ENCODE measurements at places on chromosomes 12 and 14.

DNA sequence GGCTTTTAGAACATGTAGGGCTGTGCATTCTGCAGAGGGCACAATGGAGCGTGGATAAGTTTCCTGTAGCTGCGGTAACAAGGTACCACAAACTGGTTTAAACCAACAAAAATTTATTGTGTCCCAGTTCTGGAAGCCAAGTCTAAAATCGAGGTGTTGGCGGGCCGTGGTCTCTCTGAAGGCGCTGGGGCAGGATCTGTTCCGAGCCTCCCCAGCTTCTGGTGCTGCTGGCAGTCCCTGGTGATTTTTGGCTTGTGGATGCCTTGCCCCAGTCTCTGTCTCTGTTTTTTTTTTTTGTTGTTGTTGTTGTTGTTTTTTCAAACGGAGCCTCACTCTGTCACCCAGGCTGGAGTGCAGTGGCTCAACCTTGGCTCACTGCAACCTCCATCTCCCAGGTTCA lies 77.5 kb downstream of the ACACB start:
- no peak for DNase-seq

DNA sequence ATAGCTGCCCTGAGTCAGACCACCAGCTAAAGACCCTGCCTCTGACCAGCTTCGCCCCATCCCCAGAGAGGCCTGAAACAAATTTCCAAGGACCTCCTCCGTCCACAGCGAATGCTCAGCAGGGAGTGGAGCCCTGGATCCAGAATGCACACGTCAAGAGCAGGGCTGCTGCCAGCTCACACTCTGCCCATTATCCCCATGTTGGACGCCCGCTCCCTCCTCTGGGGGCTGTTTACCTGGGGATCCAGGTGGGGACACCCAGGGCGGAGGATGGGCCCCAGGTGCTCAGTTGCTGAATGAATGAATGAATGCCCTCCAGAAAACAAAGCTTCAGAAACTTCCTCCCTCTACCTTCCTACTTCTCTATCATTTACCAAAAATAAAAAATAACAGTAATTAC lies 18.1 kb downstream of the BCL11B start:
- DNase-seq: no peak

- DNase-seq: no peak
Measured at GRCh38 chr14:86055512-86056075, 525.6 kb downstream of the FLRT2 start.

- DNase-seq: no peak
Measured at GRCh38 chr12:71702590-71702989, 16.7 kb downstream of the TMEM19 start.

DNA sequence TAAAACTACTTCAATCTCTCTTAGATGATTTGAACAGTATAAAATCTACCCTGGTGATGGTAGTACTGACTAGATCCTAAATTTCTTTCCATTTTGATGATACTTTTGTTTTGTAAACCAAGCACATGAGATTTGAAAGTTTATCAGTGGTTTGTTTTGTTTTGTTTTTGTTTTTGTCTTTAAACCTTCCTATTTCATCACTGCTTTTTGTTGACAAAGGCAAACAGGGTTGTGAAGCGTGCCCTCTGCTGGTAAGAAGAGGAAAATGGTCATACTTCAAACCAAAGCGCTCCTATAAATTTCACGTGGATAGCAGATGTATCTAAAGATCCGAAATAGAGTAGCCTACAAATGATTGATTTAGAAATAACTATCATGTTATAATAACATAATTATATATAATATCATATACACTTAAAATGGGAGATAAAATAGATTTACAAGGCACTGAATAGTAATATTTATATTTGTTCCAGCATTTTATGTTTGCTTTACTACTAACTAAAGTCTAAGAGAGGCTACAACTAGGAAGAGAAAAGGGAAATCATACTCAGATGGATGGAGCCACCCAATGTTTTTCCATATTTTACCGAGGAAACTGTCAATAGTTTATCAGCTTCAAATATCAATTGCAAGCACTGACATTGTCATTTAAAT lies 254.0 kb upstream of the USP15 start:
- DNase-seq: no peak

DNA sequence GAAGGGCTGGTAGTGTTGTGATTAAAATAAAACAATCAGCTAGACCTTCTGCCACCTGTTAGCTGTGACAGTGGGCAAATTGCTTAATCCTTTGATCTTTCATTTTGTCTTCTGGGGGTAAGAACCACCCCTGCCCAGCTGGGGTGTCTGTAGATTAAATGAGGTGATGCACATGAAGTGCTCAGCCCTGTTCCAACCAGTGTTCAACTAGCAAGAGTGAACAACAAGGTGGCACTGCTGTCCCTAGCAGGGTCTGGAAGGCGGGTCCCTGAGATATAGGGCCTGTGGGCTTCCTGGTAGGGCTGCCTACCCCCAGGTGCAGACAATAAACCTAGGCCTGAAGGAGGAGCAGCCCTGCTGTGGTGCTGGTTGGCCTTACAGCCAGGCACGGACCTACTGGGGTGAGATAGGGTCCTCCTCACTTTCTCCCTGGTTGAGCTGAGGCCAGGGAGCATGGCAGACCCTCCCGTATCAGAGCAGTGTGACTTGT lies 60.6 kb downstream of the ARL6IP4 start:
- DNase-seq: no peak

DNA sequence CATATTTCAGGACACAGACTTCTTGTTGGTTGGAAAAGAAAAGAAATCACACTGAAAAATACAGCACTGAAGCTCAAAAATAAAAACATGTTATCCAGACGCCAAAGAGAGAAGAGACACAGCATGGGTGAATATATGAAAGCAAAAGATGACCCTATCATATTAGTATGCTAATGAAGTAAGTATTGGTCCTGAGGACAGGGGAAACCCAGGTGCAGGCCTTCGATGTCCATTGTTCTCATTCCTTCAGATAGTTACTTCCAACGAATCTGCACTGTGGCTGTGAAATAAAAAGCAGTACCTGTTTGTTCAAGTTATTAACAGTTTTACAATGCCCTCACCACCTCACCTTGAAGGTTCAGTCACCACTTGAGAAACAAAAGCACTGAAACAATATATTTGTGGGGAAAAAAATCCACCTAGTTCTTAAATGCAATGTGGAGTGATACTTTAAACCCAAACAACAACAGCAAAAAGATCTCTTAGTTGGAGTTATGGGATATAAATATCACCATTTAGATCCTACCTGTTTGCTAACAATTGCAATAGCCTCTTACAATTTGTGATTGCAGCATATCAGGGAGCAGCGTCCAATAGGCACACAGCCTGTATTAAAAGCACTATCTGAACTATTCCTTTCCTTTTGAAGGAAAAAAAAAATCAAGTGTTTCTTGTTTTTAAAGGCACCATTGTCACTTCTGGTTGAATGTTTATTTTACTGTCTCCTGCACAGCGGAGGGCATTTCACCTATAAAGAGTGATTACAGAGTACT lies 188.1 kb downstream of the BCAT1 start:
- no peak for DNase-seq

- DNase-seq: no peak
Measured at GRCh38 chr12:59294221-59294620, 301.6 kb upstream of the SLC16A7 start.

GRCh38 chr14:95040708-95041476 lies 116.4 kb downstream of the DICER1 start:
- DNase-seq: no peak

- no peak for DNase-seq
Measured at GRCh38 chr12:115335594-115335993, 651.6 kb upstream of the TBX3 start.

DNA sequence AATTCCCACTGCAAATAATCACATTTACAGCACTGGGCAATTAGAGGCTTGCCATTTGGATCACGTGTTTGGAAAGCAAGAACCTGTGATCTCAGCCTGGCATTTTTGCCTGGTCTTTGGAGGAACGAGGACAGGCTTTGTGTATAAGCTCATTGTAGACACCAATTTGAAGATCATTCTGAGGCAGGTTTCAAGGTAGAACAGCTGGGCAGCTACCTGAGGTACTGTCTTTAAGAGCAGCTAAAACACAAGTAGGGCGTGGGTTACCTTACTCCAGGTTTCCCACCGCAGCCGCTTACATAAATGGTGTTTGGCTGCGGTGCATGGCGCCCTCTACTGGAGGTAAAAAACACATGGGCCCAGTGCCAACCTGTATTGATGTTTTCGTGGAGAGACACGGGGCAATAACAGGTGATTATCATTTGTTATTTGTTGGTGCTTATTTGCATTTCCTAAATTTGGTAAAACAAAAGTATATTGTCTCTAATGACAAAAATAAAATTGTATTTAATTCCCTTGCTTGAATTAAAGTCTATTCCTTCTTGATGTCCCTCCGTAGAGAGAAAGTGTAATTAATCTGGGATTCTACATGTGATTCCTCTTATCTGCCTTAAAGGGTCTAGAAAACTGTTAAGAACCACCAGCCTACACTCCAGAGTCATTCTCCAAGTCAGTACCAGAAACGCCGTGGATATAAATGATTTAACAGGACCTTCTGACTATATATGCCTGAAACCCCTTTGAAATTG lies 69.7 kb downstream of the SVOP start:
- peak; percentile 63 for DNase-seq

DNA sequence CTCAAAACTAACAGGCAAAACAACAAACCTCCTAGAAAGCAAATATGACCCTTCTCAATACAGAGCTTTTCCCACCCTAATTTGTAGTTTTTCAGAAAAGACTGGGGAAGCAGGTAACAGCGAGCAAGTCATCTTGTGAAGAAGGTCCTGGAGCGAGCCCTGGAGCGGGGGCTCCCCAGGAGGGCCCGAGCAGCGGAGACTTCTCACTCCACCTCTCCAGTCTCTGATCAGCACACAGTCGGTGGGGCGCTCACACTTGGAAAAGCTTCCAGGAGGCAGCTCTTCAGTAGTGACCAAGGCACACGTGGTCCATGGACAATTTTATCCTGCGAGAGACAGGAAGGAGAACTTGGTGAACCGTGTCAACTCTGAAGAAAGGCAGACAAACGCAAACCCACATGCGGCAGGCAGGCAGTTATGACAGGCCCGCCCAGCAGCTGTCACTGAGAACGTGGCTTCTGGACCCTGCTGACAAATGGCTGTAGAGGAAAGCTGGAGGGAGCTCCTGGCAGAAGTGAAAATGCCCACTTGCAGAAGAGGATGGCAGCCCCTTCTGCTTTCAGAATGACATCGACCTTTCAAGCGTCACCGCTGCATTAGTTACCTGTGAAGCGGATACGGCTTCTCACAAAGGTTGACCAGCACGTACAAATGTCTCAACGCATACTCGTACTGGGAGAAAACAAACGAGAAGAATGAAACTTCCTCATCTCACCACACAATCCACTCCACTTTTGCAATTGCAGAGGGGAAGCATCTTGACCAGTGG lies 44.2 kb downstream of the LGMN start:
- no peak for DNase-seq

GRCh38 chr12:72133497-72134055 lies 138.6 kb upstream of the TRHDE start:
- no peak for DNase-seq

DNA sequence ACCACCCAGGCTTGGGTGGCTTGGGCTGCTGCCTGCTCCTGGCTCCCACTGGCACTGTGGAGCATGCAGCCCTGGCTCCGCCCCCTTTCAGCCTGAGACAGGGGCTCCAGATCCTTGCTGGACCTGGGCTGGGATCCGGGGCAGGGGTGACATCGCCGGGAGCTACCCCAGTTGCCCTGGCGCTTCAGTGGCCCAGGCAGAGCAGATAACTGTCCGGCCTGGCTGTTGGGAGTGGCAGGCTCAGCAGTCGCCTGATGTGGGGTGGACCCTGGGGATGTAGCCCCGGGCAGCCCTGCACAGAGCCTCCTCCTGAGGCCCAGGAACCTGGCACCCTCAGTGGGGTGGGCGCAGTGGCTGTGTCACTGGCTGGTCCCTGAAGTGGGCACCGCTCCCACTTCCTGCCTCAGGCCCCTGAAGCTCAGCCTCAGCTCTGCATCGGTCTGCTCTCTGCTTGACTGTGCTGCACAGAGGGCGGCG lies 57.9 kb downstream of the FUT8 start:
- no peak for DNase-seq

GRCh38 chr14:24692382-24693352 lies 58.7 kb upstream of the GZMB start:
- DNase-seq: no peak

DNA sequence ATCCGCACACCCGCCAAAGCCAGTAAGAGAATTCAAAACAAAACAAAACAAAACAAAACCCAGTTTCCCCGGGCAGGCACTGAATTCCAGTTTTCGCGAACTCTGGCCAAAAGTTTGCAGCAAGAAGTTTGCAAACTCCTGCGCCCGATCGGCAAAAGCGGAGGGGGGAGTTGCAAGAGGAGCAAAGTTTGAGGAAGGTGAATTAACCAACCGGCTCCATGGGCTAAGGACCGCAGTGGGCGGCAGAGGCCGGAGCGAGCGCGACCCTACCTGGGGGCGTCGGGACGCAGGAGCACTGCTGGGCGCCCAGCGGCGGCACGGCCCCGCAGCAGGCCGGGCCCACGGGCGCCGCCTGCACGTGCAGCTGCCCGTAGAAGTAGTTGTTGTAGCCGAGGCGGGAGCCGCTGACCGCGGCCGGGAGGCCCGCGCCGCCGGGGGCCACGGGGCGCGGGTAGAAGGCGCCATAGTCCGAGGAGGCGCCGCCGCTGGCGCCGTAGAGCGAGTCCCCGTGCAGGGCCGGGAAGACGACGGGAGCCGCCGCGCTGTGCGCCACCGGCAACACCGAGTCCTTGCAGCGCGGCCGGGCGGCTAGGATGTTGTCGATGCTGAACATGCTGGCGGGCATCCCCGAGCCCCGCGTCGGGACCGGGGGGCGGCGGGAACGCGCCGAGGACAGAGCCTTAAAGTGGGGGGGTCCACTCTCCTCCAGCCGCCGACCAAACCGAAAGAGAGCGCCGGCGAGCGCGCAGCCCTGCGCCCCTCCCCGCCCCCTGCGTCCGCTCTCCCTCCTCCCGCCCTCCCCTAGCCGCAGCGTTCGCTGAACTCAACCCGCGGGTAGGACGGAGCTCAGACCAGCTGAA lies at the start of gene GSC:
Gene GSC, minus strand, starts transcription at position 723 of the 860 bp plus-strand sequence. Its CDS starts 98 bp downstream, at position 625.
- no peak for DNase-seq

GRCh38 chr12:49092086-49092815 lies 2.4 kb downstream of the DHH start:
- DNase-seq: no peak

DNA sequence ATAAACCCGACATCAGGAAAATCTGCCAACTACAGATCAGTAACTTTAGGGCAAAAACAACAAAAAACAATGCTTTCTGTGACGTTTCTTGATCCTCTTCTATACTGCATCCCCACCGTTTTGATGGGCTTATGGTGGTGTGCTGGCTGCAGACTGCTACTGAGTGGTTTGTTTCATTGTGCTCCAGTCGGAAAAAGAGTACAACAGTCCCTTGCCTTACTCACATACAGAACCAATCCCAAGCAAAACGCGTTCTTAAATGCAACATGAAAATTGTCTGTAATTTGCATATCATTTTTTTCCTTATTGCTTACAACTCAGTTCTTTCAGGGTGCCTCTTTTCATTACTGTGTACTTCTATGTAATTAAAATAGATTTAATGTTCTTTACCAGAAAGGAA lies 2.3 kb downstream of the ETV6 start:
- DNase-seq: no peak

All from iPS DF 6.9 (cell line).